ENCODE measurements at places on chromosomes 11 and 22. TPM values are rescaled to one million over a fixed set of nuclear protein-coding genes. Genes with fewer than 3 reads are reported as not detected.

- no peak for DNase-seq
Observed at GRCh38 chr22:49062155-49062801, 765.4 kb downstream of the BRD1 start.

PHOX2A gene
- total RNA-seq = not detected

GRCh38 chr22:40054486-40054885 is 59.7 kb downstream of the FAM83F start:
- DNase-seq = no peak

DNA sequence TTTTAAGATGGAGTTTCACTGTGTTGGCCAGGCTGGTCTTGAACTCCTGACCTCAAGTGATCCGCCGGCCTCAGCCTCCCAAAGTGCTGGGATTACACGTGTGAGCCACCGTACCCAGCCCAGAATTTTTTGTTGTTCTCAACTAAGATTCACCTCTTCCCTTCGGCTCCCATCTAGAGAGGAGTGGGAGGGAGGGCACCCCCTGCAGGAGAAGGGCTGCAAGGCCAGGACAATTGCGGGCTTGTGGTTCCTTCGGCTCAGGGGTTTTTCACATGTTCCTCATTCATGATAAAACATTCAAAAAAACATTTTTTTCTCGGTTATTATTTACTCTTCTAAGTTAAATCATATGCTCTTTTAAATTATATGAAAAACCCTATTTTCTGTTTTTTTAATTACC is 201.1 kb upstream of the LRRC4C start:
- no peak for DNase-seq

BBOX1 gene
- not detected for total RNA-seq

- DNase-seq = peak; percentile 82
Observed at GRCh38 chr11:61961570-61962212, 5.7 kb downstream of the FTH1 start.

LARGE2 gene
- 0.22 TPM for total RNA-seq

GRCh38 chr11:35373284-35373933 is 45.9 kb downstream of the SLC1A2 start:
- peak; percentile 54 for DNase-seq

All from M059J (cell line).